ENCODE measurements at places on chromosomes 1 and 21.

DNA sequence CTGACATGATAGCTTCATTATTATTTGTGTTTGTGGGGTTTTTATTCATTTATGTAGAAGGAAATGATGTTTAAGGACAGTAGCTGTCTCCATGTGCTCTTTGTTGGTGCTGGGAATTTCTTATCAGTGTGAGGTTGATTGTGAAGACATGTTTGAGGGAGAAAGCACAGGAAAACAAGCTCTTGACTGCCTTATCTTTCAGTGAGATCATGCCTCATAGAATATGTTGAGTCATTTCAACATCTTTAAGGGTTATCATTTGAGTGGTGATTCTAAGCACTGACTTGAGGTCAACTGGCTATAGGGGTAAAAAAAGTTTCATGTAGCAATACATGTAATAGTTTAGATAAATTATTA, 405.1 kb upstream of the ADAMTS5 start:
- DNase-seq, result no peak

GRCh38 chr1:19665186-19665495, 466 bp downstream of the HTR6 start:
- DNase-seq, result no peak

DNA sequence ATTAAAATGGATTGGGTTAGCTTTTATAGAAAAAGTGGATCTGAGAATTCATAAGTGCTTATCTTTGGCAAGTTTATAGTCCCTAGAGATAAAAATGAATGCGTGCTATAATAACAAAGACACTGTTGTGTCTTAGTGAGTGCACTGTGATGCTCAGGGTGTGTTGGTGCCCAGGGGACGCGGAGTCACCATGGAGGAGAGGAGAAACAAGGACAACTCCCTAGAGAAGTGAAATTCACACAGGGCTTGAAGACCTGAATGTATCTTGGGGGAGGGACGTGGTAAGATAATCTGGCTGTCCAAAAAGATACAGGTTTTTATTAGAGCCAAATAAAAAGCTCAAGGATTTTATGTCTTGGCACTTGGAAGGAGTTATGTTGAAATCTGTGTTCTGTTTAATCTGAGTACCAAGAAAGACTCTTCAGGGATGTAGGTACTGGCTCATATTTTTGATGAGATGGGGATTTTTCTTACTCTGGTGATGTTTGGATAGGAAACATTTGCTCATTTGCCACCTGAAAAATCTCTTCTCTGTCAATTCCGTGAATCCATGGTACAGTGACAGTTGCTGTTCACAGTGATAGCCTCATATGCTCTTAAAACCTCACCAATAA, 9.6 kb downstream of the SMYD2 start:
- DNase-seq, result no peak

DNA sequence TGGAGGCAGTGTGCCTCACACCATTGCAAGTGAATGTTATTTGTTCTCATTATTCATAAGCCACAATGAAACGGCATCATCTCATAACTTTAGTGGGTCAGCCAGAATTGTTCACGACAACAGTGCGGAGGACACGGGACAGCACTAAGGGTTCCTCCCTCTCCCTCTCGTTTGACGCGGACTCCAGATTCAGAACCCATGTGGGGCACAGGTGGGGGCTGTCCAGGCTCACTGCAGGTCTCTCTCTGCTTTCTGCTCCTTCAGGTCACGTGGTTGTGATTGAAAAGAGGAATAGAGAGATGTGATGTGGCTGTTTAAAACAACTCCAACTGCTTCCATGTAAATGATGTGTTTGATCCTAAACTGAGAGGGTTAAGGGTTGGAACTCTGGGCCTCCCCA, 13.5 kb downstream of the RUNX1 start:
- no peak for DNase-seq

DNA sequence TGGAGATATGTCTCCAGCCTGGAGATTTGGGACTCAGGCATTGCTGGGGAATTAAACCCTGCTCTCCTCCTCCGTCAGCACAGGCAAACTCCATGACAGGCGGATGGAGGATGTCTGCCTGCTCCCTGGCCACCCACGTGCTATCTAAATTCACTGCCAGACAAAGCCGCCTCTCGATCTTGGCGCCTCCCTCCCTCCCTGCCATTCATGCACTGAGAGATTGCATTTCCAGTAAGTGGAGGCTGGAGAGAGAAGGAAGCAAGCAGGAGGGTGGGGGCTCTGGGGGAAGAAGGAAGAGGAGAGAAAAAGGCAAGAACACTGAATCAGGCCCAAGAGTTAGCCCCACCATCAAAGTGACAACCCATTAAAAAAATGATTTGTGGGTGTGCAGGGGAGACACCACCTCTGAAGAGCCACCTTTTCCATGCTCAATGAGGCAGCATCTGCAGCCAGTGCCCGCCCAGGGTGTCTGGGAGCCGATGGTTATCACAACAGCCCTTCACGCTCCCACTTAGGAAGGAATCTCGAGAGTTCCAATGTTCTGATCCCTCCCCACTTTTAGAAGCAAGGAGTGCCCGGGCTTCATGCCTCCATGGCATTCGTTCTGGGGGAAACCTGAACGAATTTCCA, 183.0 kb downstream of the HIVEP3 start:
- DNase-seq, result no peak

DNA sequence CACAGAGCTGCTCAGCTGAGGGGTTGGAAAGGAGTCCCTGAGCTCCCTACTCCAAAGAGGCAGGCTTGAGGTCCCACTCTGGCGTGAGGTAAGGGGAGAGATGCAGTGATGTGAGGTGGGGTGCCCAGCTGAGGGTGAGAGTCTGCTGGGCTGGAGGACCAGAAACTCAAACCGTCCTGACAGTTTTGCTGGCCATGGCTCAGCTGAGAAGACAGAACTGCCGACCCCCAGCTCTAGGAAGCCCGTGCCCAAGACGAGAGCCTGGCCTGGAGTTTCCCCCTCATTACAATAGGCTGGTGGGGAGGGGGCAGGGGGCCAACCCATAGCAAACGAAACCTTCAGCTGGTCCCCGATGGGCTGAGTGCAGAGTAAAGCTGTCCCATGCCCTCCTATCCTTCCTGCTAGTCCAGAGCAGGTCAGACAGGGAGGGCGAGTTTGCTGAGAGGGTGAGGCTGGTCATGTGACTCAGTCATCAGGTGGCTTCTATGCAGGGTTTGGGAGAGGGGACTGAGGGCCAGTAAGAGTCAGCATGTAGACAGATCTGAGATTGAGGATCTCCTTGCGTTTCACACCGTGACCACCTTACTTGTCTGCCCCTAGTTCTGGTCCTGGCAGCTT, 129.3 kb downstream of the PRDM2 start:
- no peak for DNase-seq

- DNase-seq, result no peak
Measured at GRCh38 chr1:115423776-115424175, 85.7 kb upstream of the NGF start.

- DNase-seq, result no peak
Measured at GRCh38 chr1:16938351-16939321, 16.9 kb downstream of the CROCC start.
